ENCODE measurements at places on chromosomes 6 and 20. TPM values are rescaled to one million over a fixed set of nuclear protein-coding genes. Genes with fewer than 3 reads are reported as not detected.

The LY6G6C gene
- not detected for total RNA-seq

The CCHCR1 gene
- total RNA-seq = 14.1 TPM

The BNIP5 gene
- total RNA-seq = not detected

The GJA10 gene
- not detected for total RNA-seq

The PNPLA1 gene
- total RNA-seq = not detected

The MOXD1 gene
- total RNA-seq = 26.9 TPM

The EYA2 gene
- total RNA-seq = 0.94 TPM

The SYNJ2 gene
- total RNA-seq = 8.8 TPM

The SSTR4 gene
- total RNA-seq = not detected

The PTPRA gene
- total RNA-seq = 117 TPM

The MOG gene
- total RNA-seq = 0.31 TPM

The SLC4A11 gene
- not detected for total RNA-seq

The SLC17A3 gene
- not detected for total RNA-seq

The STMND1 gene
- total RNA-seq = not detected

The CARMIL1 gene
- total RNA-seq = 34.7 TPM

The TRIM15 gene
- total RNA-seq = not detected

The MRS2 gene
- total RNA-seq = 20.3 TPM

The DDRGK1 gene
- total RNA-seq = 40.4 TPM

The PCSK2 gene
- total RNA-seq = 40.7 TPM

The SAMHD1 gene
- 38.8 TPM for total RNA-seq

The NKX2-2 gene
- 0.31 TPM for total RNA-seq

The ZKSCAN8 gene
- 41.9 TPM for total RNA-seq

The HBS1L gene
- 92.3 TPM for total RNA-seq

The C20orf144 gene
- 0.31 TPM for total RNA-seq

The TAF4 gene
- total RNA-seq = 23.5 TPM

The GINS1 gene
- 6.9 TPM for total RNA-seq

The OR12D3 gene
- total RNA-seq = not detected

The GPLD1 gene
- total RNA-seq = 19.7 TPM

The CCM2L gene
- total RNA-seq = 2.8 TPM

The TSPO2 gene
- total RNA-seq = not detected

The TRIM40 gene
- total RNA-seq = not detected

All from parietal lobe (tissue), 2 donors.